HCT116 (cell line): ENCODE measurements at places on chromosomes 6 and 20. TPM values are rescaled to one million over a fixed set of nuclear protein-coding genes. Genes with fewer than 3 reads are reported as not detected.
A peak's percentile ranks its signal among the peaks of the same experiment; 100 is the strongest.

GRCh38 chr6:17957086-17957485 is 30.3 kb downstream of the KIF13A start:
- H3K27ac ChIP-seq: no peak overlapping the region
- H3K4me1 ChIP-seq: no peaks in the 10 kb centered on the region
- no peak overlapping the region for H3K4me3 ChIP-seq
- no peaks in the 10 kb centered on the region for H3K36me3 ChIP-seq

DNA sequence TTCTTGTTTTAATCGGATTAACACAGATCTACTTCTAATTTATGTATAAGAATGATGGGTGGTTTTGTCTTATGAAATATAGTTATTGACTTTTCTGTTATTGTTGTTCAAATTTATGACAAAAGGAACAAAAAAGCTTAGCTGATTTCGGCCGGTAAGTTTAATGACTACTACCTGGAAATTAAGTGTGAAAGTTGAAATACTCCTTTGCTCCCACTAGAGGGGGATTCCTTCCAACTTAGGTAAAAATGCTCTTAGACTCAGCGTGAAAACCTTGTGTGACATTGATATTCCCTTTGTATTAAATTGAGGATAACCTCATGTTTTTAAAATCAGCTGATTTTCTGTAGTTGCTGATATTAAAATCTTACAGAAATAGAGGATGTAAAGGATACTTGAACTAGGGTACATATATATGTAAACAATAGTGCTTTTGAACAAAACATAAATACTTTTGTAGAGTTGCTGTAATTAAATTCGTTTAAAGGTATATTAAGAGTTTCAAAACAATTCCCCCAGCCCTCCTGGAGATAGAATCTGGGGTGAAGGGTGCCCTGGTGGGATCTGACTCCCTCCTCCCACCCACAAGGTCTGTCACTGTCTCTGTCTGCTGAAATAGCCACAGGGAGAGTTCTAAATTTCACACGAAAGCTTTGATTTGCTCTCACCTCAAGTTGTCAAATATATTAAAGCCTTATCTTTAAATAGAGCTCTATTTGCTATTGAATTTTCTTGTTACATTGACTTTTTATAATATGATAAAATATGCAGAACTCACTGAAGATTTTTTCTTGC is 257.5 kb downstream of the ARID1B start:
- no peaks in the 10 kb centered on the region for H3K4me1 ChIP-seq
- peak; percentile 36 for DNase-seq
- no peaks in the 10 kb centered on the region for H3K36me3 ChIP-seq
- H3K4me3 ChIP-seq: no peak overlapping the region

MOG gene
- total RNA-seq: not detected

GRCh38 chr6:39902136-39902535 is 32.1 kb downstream of the MOCS1 start:
- DNase-seq: no peak
- H3K36me3 ChIP-seq: no peaks in the 10 kb centered on the region
- no peaks in the 10 kb centered on the region for H3K4me1 ChIP-seq
- no peak overlapping the region for H3K27ac ChIP-seq
- H3K27me3 ChIP-seq: peaks cover 22% of the 10 kb centered on the region

DNA sequence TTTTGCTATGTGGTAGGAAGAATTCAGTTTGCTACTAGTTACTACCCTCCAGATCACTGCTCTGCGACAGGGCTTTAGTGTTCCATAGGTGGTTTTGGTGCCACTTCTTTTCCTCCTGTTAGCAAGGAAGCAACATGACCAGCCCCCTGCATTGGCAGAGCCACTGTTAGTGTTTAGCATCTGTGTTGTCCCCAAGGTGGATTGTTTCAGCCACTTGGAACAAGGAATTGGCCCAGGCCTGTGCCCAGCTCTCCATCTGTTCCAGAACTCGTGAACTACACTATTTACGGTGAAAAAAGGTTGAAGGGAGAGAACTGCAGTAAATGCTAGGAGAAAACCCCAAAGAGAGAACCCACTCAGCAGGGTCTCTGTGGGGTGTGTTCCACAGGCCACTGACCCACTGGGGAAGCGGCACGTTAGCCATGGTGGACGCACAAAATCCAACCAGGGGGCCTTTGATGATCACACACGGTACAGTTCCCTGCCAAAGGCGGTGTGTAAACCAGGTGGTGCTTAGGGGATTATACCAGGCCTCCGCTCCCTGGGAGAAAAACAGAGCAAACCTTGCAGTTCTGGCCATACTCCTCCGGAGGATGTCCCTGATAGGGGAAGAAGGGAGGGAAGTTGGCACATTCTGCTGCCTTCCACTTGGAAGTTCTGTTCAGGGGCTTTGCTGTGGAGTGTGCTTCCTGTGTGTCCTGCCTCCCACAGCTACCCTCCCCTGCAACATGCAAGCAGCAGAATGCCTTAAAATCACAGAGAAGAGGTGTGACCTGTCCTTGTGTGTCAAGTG is 72.3 kb downstream of the LYRM2 start:
- H3K4me1 ChIP-seq: no peaks in the 10 kb centered on the region
- no peak overlapping the region for H3K27ac ChIP-seq
- peaks cover 9% of the 10 kb centered on the region; the same call in 1 of the 2 replicates for H3K27me3 ChIP-seq
- H3K4me3 ChIP-seq: no peak overlapping the region
- H3K36me3 ChIP-seq: no peaks in the 10 kb centered on the region

OPN5 gene
- total RNA-seq: not detected

- H3K27me3 ChIP-seq: no peaks in the 10 kb centered on the region
- H3K4me3 ChIP-seq: no peak overlapping the region
- peaks cover 16% of the 10 kb centered on the region; the same call in 1 of the 2 replicates for H3K4me1 ChIP-seq
- H3K36me3 ChIP-seq: peaks cover 2% of the 10 kb centered on the region
Measured at GRCh38 chr6:33581186-33581585, 1.1 kb upstream of the BAK1 start.

DNA sequence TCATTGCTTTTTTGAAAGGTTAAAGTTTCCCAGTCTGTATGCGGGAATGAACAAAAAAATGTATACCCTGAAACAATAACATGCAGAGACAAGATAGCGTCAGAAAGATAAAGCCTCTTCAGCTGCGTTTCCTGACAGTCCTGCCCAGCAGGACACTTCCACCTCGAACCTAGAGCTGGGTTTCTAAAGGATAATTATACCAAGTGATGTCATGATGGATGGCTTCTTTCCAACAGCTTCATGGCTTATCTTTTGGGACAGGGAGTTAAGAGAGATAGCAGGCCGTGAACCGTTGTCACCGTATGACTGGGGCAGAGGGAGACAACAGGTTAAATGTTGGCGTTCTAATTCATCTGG is 267.6 kb upstream of the SGK1 start:
- no peak for DNase-seq
- H3K27ac ChIP-seq: no peak overlapping the region
- H3K4me3 ChIP-seq: no peak overlapping the region

DNA sequence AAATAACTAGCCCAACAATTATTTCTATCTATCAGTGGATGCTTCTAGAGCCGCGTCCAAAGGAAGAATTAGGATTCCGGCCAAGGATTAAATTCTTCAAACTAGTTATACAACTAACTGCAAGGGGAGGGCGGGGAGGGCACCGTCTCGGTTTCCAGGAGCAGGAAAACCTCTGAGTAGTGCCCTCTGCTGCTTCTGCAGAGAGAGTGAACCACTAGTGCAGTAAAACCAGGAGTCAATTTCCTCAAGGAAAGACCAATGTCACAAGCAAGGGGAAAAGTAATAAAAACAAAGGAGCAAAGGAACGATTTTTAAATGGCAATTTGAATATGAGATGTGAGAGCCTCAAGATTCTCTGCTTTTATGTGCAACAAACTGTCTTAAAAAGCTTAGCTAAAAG is 16.5 kb upstream of the UBE2J1 start:
- peaks cover 5% of the 10 kb centered on the region for H3K4me1 ChIP-seq
- H3K27ac ChIP-seq: no peak overlapping the region
- H3K27me3 ChIP-seq: no peaks in the 10 kb centered on the region
- no peaks in the 10 kb centered on the region for H3K36me3 ChIP-seq
- no peak for DNase-seq

- no peak overlapping the region for H3K27ac ChIP-seq
- H3K4me3 ChIP-seq: no peak overlapping the region
Measured at GRCh38 chr6:129920103-129920798, 59.1 kb upstream of the TMEM244 start.

DNA sequence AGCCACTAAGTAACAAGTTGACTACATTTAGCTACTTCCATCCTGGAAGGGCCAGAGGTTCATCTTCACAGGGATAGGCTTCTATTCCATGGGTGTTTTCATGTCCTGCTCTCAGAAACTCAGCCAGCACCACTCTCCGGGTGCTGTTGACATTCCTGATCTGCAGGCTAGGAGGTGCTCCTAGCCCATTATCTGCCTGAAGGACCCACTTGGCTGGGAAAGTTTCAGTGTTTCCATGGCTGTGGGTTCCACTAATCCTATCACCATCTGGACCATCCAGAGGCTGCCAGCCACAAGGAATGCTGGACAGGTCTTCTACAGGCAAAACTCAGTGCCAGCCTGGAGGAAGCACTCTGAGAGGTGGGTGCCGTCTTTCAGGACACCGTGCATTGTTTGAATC is 45.2 kb downstream of the HLA-G start:
- no peaks in the 10 kb centered on the region for H3K27me3 ChIP-seq
- H3K36me3 ChIP-seq: no peaks in the 10 kb centered on the region
- no peak for DNase-seq
- H3K27ac ChIP-seq: no peak overlapping the region

DHX16 gene
- total RNA-seq: 46.0 TPM

- no peaks in the 10 kb centered on the region for H3K27me3 ChIP-seq
- H3K27ac ChIP-seq: no peak overlapping the region
- no peak for DNase-seq
- H3K4me1 ChIP-seq: no peaks in the 10 kb centered on the region
Measured at GRCh38 chr6:112522587-112522986, 175.5 kb downstream of the RFPL4B start.

RIPPLY2 gene
- not detected for total RNA-seq

DNA sequence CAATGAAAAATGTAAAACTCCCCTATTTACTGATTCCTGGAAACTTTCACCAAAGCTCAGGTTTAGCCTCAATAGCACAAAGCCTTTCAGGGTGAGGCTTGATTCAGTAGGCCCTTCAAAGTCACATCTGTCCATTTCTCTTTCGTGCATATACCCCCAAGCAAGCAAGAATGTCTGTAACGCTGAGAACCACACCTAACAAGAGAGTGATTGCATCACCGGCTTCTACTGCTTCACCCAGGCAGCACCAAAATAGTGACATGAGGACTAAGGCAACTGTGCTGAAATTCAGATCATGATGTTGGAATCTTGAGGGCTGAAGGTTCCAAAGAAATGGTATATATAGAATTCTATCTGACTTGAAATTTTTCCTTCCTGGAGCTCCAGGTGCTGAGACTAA is 26.1 kb downstream of the CGA start:
- H3K27ac ChIP-seq: no peak overlapping the region
- no peaks in the 10 kb centered on the region for H3K36me3 ChIP-seq
- DNase-seq: no peak
- H3K27me3 ChIP-seq: peaks cover 16% of the 10 kb centered on the region

GRCh38 chr20:54351371-54352136 is 123.8 kb upstream of the DOK5 start:
- H3K36me3 ChIP-seq: no peaks in the 10 kb centered on the region
- H3K27ac ChIP-seq: no peak overlapping the region
- no peaks in the 10 kb centered on the region; the same call in 1 of the 2 replicates for H3K4me1 ChIP-seq
- DNase-seq: no peak
- no peaks in the 10 kb centered on the region for H3K27me3 ChIP-seq
- H3K4me3 ChIP-seq: no peak overlapping the region

DNA sequence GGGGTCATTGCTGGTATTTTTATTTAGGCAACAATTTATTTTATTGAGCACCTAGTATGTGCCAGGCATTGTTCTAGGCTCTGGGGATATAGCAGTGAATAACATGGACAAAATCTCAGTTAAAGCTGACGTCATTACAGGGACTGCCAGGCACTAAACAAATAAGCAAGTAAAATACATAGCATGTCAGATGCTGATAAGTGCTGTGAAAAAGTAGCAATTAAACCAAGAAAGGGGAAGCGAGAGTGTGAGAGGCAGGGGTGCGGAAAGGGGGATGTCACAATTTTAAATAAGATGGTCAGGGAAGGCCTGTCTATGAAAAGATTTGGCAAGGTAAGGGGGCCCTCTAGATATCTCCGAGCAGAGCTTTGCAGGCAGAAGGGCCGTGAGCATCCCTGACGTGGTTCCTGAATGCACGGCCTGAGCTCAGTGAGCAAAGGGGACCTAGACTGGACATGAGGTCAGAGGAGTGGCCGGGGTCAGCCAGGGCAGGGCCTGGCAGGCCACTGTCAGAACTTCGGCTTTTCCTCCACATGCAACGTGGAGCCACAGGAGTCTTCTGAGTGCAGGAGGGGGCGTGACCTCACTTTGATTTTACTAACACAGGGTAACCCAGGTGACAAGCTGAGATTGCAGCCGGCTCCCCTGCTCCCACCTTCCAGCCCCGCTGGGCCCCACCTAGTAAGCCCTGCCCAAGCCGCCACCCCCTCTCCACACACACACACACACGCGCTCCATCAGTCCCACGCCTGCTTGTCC is 24.2 kb upstream of the SIRPA start:
- H3K4me3 ChIP-seq: no peak overlapping the region
- H3K4me1 ChIP-seq: peaks cover 4% of the 10 kb centered on the region; the same call in 1 of the 2 replicates
- H3K27ac ChIP-seq: no peak overlapping the region
- H3K36me3 ChIP-seq: no peaks in the 10 kb centered on the region
- no peaks in the 10 kb centered on the region for H3K27me3 ChIP-seq

DNA sequence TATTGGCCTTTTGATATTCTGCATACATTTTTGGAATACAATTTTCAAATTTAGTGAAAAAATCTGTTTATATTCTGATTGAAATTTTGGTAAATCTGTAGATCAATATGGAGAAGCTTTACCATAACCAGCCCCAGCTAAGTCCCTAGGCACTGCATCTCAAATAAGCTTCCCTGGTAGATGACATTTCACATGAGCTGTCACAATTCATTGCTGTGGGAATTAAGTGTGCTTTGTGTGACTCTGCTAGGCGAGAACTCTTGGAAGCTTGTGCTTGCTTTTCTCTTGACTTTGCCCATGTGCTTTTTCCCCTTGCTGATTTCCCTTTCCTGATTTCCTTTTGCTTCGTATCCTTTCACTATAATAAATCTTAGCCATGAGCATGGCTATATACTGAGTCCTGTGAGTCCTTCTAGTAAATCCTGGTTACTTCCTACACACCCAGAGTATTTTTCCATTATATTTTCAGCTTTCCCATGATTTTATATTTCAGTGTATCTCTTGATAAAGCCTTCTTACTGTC is 166.5 kb upstream of the MMS22L start:
- H3K27ac ChIP-seq: no peak overlapping the region
- no peaks in the 10 kb centered on the region for H3K36me3 ChIP-seq
- DNase-seq: no peak
- no peak overlapping the region for H3K4me3 ChIP-seq
- peaks cover 18% of the 10 kb centered on the region; the same call in 1 of the 2 replicates for H3K27me3 ChIP-seq

- no peaks in the 10 kb centered on the region for H3K27me3 ChIP-seq
- DNase-seq: no peak
- H3K4me1 ChIP-seq: peaks cover 5% of the 10 kb centered on the region; the same call in 1 of the 2 replicates
- no peak overlapping the region for H3K4me3 ChIP-seq
Measured at GRCh38 chr20:35042268-35042667, 50.3 kb downstream of the TRPC4AP start.
